ENCODE measurements at places on chromosomes 11 and 22.

DNA sequence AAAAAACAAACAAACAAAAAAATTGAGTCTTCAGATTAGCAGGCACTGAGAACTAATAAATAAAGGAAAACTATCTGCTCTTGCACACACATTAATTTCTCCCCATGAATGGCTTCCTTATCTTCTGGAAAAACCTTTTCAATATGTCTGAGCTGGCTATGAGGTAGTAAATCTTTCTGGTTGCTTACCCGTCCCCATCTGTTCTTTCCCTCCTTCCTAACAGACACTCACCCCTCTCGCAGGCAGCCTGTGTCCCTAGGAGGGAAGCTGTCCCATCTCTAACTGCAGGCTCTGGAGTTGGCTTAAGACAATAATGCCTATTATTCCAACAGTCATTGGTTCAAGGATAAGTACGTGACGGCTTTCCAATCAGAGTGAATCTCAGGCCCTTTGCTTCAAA, 8.2 kb upstream of the SCUBE2 start:
- no peak for DNase-seq

- no peak for DNase-seq
Observed at GRCh38 chr11:62713343-62713742, 5.9 kb downstream of the GNG3 start.

GRCh38 chr22:44443641-44444235, 54.3 kb downstream of the RTL6 start:
- DNase-seq, result no peak

GRCh38 chr11:13378316-13378715, 84.7 kb downstream of the BTBD10 start:
- no peak for DNase-seq

DNA sequence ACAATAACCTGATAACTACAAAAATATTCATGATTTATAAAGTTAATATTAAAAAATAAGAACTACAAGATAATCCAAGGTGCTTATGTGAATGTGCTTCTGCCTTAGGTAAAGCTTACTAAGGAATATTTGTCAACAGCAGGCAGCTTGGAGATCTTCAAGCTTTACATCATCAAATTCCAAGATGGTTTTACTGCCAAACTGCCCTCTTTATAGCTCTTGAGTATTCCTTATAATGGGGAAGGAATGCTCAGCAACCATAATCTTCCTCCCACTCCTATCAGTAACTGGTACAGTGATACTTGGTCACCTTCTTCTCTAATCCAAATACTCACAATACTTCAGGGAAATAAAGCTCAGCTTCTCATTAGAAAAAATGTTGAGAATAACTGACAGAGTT, 30.1 kb downstream of the SBF2 start:
- no peak for DNase-seq

DNA sequence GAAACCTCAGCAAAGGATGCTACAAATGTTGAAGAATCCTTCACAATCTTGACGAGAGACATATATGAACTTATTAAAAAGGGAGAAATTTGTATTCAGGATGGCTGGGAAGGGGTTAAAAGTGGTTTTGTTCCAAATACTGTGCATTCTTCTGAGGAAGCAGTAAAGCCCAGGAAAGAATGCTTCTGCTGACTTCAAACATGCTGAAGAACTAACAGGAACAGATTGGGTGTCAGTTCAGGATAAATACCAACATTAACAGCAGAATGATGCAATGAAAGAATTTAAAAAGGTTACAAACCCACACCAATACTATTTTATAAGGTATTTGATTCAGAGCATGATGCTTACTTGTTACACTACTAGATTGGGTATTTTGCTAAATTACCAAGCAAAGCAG, 33.9 kb downstream of the RAB39A start:
- no peak for DNase-seq

DNA sequence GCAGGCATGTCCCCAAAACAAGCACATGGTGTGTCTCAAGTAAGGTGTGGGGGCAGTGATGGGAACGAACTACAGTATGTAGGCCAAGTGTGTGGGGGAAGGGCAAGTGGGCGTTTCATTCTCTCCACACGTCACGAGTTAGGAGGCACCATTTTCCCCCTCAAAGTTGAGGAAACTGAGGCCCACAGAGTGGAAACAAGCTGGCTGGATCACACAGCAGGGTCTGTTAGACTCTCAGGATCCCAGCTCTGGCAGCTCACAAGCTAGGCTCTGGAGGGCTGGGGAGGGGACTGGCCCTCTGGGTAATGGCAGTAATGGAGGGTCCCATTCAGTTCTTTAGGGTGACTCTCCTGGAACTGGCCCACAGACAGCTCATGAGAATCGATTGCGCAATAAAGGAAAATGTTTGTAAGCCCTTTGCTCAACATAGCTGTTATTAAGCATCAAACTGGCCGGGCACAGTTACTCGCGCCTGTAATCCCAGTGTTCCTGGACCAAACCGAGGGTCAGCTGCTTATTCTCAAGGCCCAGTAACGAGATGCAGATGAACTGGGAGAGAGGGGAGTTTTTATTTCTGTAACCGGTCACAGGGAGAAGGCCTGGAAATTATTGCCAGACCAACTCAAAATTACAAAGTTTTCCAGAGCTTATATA, 24.1 kb upstream of the TUB start:
- no peak for DNase-seq

GRCh38 chr11:119895981-119896380, 167.0 kb upstream of the NECTIN1 start:
- no peak for DNase-seq

DNA sequence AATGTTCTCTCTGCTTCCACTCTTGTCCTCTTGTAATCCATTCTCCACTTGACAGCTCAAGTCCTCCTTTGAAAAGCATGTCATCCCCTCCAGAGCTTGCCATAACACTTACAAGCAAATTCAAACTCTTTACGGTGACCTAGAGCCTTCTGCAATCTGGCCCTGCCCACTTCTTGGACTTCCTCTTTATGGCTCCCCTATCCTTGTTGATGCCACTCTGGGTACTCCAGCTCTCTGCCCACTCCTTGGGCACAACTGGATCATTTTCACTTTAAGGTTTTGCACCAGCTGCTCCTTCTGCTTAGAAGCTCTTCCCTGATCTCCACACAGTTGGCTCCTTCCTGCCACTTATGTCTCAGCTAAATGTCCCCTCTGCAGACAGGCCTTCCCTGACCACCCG, 217.9 kb downstream of the DSCAML1 start:
- DNase-seq, result no peak

DNA sequence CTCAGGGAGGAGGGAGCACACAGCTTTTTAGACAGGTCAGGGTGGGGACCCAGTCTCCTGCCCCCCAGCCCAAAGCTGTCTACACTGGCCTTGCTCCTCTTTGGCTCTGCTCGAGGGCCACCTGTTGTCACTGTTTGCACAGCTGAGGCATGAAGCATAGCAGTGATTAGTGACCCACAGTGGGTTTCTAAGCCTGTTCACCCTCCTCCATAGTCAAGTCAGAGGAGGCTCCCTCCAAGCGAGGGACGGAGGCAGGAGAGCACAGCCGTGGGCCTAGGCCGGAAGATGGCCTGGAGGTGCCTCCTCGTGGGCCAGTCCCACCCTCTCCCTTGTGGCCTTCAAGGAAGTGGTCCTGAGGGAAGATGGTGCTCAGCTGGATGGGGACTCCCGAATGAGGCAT, 241.1 kb downstream of the GRIK4 start:
- no peak for DNase-seq

DNA sequence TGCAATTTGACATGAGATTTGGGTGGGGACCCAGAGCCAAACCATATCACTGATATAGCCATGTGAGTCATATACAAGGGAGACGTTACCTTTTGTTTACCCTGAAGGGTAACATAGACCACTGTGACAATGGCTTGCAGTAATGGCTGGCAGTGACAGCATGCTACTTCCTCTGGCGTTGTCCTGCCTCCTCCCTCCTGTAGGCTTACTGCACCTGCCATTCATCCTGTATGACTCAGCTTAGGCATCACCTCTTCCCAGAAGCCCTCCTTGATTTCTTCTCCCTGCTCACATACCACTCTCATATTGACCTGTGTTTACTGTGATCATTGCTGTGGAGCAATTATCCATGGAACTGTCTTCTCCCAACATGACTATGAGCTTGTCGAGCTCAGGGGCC, 12.0 kb upstream of the PVALB start:
- peak; percentile 37 for DNase-seq

GRCh38 chr11:131246663-131247062, 123.8 kb upstream of the NTM start:
- DNase-seq, result peak; percentile 35

GRCh38 chr11:63641727-63642126, 27.5 kb upstream of the PLAAT3 start:
- no peak for DNase-seq

GRCh38 chr11:65478388-65479183, 20.3 kb upstream of the MALAT1 start:
- no peak for DNase-seq

- DNase-seq, result peak; percentile 67
Observed at GRCh38 chr22:37472418-37473006, 13.7 kb downstream of the MFNG start.

DNA sequence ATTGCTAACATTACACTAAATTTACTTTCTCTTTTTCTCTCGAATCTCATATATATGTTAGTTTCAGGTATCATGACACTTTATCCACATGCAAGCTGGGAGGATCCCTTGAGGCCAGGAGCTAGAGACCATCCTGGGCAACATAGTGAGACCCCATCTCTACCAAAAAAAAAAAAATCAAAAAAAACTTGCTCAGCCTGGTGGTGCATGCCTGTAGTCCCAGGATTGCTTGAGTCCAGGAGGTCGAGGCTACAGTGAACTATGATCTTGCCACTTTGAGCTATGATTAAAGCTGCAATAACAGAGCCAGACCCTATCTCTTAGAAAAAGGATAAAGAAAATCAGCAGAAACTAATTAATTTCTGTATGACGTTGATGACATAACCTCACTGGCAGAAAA, 3.7 kb upstream of the UPK3A start:
- DNase-seq, result no peak

DNA sequence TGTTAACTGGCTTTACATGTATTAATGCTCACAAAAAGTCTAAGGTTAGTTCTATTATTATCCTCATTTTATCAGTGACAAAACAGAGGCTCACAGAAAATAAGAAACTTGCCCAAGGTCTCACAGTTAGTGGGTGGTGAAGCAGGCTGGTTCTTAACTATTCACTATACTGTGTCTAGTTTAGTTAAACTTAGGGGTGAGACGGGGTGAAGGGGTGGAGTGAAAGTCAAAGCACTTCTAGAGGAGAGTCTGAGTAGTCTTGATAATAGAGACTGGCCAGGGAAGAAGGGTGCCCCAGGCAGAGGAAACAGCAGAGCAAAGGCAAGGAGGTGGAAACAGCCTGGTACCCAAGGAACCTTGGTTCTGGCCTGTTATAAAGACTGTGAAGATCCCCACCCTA, 4.0 kb downstream of the ASCC2 start:
- no peak for DNase-seq

- peak; percentile 62 for DNase-seq
Observed at GRCh38 chr11:122676638-122677037, 21.1 kb downstream of the UBASH3B start.

- no peak for DNase-seq
Observed at GRCh38 chr11:111870522-111870885, 877 bp downstream of the ALG9 start.

DNA sequence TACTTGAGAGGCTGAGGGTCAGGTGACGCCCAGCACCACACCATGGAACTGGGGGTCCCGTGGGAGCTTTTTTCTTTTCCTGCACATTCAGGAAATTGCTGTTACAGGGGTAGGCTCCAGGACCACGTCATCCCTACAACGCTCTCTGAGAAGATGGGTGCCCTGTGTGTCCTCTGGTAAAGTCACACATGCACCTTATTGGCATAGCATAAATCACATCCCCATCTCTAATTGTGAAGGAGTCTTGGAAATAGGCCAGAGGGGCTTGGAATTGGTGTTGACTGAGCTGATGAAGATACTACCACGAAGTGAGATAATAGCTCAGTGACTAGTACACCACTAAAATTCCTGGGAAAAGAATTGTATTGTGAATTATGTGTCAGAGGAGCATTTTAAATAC, 57.6 kb downstream of the TNRC6B start:
- DNase-seq, result no peak

DNA sequence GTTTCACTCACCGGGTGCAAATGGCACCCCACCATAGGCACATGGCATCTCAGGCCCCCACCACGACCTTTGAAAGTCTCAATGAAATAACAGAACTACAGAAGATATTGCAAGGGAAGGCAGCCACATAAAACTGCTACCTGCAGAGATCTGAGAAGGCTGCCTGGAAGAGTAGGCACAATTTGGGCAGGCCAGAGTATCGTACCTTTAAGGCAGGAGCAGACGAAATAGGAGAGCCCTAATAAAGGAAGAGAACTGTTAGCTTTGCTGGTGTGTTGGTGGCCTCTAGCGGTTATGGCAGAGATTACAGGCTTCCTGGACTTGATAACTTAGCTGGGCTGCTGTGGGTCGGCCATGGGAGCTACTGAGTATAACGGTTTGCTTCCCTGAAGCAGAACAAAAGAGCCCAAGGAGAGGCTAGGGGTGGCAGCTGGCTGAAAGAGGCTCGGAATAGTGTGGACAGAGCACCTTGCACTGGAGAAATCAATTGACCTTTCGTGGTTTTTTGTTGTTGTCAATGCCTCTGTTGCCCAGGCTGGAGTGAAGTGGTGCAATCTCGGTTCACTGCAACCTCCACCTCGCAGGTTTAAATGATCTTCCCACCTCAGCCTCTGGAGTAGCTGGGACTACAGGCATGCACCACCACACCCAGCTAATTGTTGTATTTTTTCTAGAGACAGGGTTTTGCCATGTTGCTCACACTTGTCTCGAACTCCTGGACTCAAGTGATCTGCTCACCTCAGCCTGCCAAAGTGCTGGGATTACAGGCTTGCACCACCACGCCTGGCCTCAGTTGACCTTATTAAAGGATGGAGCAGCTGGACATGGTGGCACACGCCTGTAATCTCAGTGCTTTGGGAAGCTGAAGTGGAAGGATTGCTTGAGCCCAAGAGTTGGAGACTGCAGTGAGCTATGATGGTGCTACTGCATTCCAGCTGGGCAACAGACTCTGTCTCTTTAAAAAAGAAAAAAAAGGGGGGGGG, 4.8 kb downstream of the SDF2L1 start:
- peak; percentile 88 for DNase-seq

GRCh38 chr11:69210310-69211035, 54.7 kb downstream of the SMIM38 start:
- peak; percentile 61 for DNase-seq

DNA sequence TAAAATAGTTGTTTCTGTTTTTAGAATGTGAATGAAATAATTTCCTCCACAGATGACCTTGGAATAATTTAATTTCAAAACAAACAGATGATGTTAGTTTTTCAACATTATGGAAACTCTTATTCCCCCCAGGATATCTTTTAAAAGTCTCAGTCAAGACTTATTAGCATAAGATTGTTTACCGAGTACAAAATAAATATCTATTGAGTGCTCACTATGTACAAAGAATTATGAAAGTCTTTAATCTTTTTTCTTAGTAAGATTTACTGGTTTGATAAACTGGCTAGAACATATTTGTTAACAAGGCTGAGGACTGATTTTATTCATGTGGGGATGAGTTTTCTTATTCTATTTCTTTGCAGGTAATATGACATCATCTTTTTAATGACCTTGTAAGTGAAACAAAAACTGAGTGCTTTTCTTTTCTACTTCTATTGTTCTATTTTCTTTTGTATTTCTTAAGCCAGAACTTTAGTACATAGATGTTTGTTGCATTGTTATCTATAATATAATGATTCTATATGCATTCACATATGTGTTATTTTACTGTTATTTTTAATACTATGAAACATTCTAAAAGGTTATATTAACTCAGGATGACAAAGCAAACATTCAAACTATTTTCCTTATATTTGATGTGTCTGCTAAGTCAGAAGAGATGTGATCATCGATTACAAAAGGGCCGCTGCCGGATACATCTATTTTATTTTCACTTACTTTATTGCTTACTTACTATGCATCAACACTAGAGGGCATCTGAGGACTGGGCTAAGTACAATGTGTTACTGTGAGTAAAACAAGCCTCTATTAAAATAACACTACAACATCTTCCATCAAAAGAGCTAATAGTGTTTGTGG, 111.0 kb upstream of the ARHGAP42 start:
- DNase-seq, result peak; percentile 24
